NCI-H187 (cell line): ENCODE measurements at places on chromosomes 4 and X.

GRCh38 chr4:68451246-68452211 is 4.3 kb downstream of the TMPRSS11E start:
- DNase-seq, result no peak

- no peak for DNase-seq
These were observed 70.4 kb downstream of the LDB2 start for GRCh38 chr4:16827794-16828724.

GRCh38 chr4:52045028-52045427 is 6.1 kb upstream of the SPATA18 start:
- no peak for DNase-seq

GRCh38 chr4:177107288-177107921 is 202.3 kb upstream of the NEIL3 start:
- DNase-seq, result no peak

DNA sequence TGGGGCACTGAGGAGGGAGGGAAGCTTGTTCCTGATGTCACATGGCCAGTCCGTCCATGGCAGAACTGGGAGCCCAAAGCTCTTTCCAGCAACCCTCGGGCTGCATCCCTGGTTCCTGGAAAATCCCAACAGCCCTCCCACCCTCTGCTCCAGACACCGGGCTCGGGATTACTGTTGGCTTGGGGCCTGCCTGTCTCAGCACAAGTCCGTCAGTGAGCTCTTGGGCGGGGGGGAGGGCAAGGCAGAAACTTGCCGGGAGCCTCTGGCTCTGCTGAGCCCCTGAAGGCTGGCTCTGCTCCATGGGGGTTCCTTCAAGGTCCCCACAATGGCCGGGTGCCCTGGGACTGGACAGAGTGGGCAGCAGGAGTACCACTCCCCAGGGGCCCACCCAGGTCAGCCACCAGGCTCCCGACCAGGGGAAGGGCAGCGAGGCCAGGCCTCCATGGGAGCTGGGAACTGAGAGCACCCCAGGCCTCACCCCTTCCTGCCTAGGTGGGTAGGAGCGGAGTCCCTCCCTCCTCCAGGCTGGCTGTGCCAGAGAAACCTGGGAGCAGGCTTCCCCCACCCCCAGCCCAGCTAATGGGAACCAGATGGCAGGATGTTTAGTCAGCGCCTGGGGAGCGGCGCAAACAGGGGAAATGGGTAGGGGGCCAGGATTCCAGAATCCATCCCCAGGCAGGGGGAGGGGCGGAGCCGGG is 6.4 kb upstream of the HAUS7 start:
- DNase-seq, result no peak

- DNase-seq, result no peak
These were observed 83.2 kb upstream of the PLAC8 start for GRCh38 chr4:83197555-83198235.

DNA sequence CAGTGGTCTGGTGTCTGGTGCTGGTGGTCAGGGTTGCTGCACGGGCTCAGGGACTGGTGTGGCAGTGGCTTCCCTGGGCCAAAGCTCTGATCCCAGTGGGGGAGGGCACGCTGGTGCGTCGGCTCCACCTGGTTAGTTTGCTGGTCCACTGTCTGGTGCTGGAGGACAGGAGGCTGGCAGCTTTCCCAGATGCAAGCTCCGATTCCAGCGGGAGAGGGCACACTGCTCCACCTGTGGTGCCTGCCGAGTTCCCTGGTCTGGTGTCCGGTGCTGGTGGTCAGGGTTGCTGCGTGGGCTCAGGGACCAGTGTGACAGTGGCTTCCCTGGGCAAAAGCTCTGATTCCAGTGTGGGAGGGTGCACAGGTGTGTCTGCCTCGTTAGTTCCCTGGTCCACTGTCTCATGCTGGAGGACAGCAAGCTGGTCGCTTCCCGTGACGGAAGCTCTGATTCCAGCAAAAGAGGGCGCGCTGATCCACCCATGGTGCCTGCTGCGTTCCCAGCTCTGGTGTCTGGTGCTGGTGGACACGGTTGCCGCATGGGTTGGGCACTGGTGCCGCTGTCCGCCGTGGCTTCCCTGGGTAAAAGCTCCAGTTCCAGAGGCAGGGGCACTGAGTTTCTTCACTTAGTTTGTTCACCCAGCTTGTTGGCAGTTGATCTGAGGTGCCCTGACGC is 5.8 kb downstream of the VMA21 start:
- no peak for DNase-seq

DNA sequence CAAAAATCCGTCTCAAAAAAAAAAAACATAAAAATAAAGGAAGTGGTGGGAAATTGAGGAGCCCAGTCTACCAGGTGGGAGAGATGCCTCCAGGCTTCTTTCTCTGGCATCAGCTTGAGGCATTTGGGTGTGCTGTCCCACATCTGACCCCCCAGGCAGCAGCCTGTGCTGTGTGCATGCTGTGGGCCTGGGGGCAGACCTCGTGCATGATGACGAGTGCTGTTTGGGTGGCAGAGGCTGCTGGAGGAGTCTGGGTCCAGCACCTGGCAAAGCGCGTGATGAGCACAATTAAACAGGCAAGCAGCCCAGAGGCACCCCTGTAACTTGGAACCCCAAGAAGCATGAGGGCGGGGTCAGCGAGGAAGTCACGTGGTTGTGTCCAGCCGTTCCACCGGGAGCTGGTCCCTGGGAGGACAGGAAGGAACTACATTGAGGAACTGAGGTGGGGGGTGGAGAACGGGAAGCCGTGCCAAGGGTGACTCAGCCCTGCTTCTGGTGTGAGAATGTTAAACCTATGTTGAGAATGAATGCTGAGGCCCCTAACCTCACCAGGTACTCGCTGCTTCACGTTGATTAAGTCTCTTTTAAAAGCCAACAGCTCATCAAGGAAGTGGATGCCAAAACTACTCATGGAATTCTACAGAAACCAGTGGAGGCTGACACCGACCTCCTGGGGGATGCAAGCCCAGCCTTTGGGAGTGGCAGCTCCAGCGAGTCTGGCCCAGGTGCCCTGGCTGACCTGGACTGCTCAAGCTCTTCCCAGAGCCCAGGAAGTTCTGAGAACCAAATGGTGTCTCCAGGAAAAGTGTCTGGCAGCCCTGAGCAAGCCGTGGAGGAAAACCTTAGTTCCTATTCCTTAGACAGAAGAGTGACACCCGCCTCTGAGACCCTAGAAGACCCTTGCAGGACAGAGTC is 6.1 kb downstream of the TACC3 start:
- DNase-seq, result no peak
